ENCODE measurements at places on chromosomes 5 and 9. TPM values are rescaled to one million over a fixed set of nuclear protein-coding genes. Genes with fewer than 3 reads are reported as not detected.
A peak's percentile ranks its signal among the peaks of the same experiment; 100 is the strongest.

The NFIB gene
- total RNA-seq: 213 TPM

DNA sequence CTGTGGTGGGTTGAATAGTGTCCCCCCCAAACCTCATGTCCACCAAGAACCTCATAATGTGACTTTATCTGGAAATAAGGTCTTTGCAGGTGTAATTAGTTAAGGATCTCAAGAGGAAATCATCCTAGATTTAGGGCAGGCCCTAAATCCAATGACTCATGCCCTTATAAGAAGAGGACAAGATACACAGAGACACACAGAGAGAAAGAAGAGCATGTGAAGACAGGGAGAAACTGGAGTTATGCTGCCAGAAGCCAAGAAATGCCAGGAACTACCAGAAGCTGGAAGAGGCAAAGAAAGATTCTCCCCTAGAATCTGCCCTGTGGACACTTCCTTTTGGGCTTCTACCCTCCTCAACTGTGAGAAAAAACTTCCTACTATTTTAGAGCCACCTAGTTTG is 8.8 kb downstream of the FAM13B start:
- H3K27me3 ChIP-seq: no peaks in the 10 kb centered on the region
- H3K4me3 ChIP-seq: no peak overlapping the region
- H3K4me1 ChIP-seq: peaks cover 33% of the 10 kb centered on the region

GRCh38 chr5:54803471-54804011 is 181.9 kb downstream of the ESM1 start:
- peak overlapping the region; percentile 21 for H3K27ac ChIP-seq
- H3K4me3 ChIP-seq: no peak overlapping the region
- H3K36me3 ChIP-seq: no peaks in the 10 kb centered on the region
- H3K4me1 ChIP-seq: peaks cover 6% of the 10 kb centered on the region

GRCh38 chr5:107658528-107658927 is 12.2 kb downstream of the EFNA5 start:
- no peak overlapping the region for H3K27ac ChIP-seq
- peaks cover 20% of the 10 kb centered on the region for H3K4me1 ChIP-seq
- H3K27me3 ChIP-seq: no peaks in the 10 kb centered on the region
- H3K36me3 ChIP-seq: peaks cover 2% of the 10 kb centered on the region
- no peak for DNase-seq

The OSMR gene
- 5.9 TPM for total RNA-seq

- no peak overlapping the region for H3K4me3 ChIP-seq
- H3K36me3 ChIP-seq: peaks cover 56% of the 10 kb centered on the region
These were observed 13.0 kb downstream of the TLE1 start for GRCh38 chr9:81676395-81676794.

DNA sequence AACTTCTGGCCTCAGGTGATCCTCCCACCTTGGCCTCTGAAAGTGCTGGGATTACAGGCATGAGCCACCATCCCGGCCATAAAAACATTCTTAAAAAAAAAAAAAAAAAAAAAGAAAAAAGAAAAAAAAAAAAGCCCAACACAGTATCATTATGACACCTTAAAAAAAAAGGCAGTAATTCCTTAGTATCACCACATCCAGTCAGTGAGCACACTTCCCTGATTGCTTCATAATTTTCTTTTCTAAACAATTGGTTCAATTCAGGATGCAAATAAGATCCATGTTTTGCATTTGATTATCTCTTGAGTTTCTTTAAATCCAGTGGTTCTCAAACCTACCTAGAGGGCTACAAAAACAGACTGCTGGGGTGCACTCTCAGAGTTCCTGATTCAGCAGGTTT is 182.5 kb downstream of the CDK5RAP2 start:
- H3K27ac ChIP-seq: no peak overlapping the region
- H3K27me3 ChIP-seq: no peaks in the 10 kb centered on the region
- no peak overlapping the region for H3K4me3 ChIP-seq

DNA sequence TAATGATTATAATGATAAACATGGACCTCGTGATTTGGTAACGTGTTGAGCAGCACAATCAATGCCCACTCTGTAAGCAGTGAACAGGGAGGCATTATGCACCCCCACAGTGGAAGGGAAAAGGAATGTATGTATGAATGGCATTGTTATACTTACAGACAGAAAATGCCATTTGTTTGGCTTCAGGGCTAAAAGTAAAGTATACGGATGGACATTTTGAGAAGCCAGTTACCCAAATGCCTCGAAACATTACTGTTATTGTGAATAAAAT is 260.2 kb upstream of the PPP1R2B start:
- H3K27ac ChIP-seq: no peak overlapping the region
- peaks cover 29% of the 10 kb centered on the region for H3K4me1 ChIP-seq
- no peak overlapping the region for H3K4me3 ChIP-seq
- peaks cover 5% of the 10 kb centered on the region for H3K27me3 ChIP-seq

The PCDHB12 gene
- total RNA-seq: 6.1 TPM
